ENCODE measurements at places on chromosomes 7 and 10.
A peak's percentile ranks its signal among the peaks of the same experiment; 100 is the strongest.

DNA sequence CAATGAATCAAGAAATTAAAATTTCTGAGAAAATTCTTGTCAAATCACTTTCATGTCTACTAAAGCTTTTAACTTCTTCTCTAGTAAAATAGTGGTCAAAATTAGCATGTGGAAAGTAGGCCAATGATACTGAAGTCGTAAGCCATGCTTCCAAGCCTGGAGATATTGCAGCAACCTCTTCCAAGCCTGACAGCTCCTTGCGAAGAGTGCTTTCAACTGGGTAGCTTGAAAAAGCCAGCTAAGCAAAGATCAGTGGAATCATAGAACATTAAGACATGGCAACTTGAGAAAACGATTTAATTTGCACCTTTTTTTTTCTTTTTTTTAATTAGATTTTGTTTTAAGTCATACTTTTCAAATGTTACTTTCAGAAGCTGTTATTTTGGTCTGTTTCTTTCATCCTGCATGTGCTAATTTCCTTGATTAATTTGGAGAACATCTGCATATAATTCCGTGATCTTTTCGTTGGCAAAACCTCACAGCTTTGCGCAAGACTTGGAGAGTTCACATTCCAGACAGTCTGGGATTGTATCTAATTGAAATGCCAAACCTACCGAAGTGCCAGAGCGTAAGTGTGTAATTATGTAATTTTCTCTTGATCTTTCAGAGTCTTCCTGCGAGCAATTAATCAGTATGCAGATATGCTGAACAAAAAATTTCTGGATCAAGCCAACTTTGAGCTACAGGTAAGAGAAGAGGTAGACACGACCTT lies 142.2 kb upstream of the INSYN2A start:
- DNase-seq: no peak

DNA sequence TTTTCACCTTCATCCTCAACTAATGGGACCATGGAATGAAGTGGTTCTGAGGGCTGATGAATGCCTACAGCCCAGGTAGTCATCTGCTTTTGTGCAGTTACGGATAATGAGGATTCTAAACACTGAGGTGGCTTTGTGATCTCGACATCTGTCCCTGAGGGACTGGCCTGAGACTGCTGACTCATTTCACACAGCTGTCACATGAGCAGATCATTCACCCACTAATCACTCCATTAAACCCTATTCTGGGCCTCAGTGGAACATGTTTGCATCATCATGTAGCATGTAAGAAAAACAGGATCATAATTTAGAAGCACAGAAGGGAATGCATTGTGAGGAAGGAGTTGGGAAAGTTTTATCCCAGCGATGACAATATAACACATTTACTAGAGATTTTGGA lies 79.4 kb upstream of the FEZF1 start:
- no peak for DNase-seq

- DNase-seq: peak; percentile 66
Observed at GRCh38 chr10:22986771-22987542, 59.1 kb downstream of the ARMC3 start.

DNA sequence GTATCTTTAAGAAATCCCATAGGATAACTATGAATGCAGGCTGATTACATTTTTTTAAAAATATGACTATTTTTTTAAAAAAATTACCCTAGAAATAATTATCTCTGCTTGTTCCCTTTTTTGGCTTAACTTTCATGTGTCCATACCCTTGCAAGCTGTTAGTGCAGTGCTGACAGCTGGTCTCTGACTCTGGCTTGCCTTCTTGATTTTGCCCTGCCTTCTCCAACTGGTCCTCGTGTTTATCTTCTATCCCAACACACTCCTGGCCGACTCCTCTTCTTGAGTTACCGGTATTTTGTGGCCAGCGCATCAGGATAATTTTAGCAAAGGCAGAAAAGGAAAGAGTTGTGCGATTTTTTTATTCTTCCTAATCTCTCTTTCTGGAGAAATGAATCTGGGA lies 111.7 kb upstream of the STARD3NL start:
- no peak for DNase-seq

- no peak for DNase-seq
Observed at GRCh38 chr10:52597189-52597863, 175.3 kb downstream of the MBL2 start.
